ENCODE measurements at places on chromosomes 1 and 21.

GRCh38 chr1:181151378-181152326 lies 63.2 kb downstream of the IER5 start:
- DNase-seq: no peak

DNA sequence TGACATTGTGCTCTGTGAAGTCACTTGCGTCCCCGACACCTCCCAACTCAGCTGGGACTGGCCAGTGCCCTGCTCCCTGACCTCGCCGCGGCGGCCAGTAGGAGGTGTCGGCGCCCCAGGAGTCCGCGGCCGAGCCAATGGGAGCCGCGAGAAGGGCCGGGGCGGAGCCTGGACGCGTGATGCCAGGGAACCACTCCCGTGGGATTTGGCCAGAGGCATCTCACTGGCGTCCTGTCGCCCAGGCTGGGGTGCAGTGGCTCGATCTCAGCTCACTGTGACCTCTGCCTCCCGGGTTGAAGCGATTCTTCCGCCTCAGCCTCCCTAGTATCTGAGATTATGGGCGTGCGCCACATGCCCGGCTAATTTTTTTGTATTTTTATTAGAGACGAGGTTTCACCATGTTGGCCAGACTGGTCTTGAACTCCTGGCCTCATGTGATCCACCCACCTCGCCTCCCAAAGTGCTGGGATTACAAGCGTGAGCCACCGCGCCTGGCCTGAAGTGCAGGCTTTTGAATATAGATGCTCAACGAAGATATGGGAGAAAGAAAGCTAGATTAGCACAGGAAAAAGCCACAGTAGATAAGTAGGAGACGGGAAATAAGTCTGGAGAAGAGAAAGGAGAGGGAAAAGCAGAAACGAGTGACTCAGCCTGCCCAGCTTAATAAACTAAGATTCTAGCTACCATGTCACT lies 38.0 kb downstream of the ZBTB8OS start:
- peak; percentile 19 for DNase-seq

- no peak for DNase-seq
These were observed 216.0 kb downstream of the S1PR1 start for GRCh38 chr1:101452825-101453224.

DNA sequence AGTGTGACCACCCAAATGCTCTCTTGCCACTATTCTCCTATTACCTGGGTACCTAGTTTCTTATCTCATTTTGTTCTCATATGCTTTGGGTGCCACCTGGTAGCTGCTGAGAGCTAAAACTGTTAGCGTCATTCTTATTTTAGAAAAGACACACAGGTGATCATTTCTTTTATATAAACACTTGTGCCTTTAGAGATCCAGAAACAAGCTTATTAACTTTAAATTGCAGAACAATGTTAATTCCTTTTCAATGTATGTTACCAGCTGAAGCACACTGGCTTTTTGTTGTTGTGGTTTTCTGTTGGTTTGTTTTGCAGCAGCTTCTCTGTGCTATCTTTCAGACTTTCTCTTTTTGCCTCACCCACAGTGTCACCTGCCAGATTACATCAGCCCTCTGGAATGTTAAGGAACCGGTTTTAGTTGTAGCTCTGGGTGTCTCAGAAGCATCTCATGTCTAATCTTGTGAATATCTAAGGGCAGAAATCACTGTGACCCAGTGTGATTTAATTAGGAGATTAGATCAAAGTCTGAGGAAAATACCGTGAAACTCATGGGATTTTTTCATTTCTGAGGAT lies 43.4 kb upstream of the SLC19A2 start:
- no peak for DNase-seq

DNA sequence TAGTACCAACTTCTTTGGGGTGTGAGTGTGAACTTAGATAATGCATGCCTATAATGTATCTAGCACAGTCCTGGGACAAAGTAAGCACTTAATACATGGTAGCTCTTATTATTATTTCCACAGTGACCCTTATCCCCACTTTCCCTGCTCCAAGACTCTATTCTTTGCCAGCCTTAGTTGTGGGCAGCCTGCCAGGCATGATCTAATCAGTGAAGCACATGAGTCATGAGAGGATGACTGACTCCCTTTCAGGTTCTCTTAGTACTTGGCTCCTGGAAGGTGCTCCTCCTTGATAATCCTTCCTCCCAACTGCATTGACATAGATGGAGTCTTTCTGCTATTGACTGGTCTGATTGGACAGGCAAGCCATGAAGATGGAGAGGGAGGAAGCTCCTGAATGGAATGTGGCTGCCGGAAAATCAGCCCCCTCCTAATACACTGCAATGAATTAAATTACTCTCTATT lies 17.4 kb upstream of the GNG12 start:
- no peak for DNase-seq

DNA sequence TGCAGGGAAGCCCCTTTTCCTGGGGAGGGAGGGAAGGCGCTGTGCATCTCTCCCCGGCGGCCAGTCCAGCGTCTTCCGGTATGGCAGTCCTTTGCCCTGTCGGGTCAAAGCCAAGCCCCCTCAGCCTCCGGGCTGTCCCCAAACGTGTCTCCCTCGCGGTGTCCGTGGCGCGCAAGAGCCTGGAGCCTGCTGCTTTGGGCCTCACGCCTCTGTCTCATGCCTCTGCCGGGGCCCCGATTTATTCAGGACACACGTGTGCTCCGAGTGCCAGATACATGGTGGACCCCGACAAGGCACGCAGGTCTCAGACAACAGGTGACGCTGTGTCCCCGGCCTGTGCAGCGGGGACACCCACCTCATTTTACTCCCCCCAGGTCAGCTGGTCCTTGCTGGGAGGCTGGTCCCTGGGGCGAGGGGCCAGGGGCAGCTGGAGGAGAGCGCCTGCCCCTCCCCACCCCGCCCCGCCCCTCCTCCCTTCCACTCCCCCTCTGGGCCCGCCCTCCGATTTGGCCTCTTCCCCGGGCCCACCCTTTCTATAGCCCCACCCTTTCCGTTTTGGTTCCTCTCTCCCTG lies 176.7 kb downstream of the CAMTA1 start:
- no peak for DNase-seq

- DNase-seq: no peak
These were observed 424.0 kb upstream of the BEND5 start for GRCh38 chr1:49200738-49201137.

- no peak for DNase-seq
These were observed 20.6 kb downstream of the LUZP1 start for GRCh38 chr1:23148084-23148483.

DNA sequence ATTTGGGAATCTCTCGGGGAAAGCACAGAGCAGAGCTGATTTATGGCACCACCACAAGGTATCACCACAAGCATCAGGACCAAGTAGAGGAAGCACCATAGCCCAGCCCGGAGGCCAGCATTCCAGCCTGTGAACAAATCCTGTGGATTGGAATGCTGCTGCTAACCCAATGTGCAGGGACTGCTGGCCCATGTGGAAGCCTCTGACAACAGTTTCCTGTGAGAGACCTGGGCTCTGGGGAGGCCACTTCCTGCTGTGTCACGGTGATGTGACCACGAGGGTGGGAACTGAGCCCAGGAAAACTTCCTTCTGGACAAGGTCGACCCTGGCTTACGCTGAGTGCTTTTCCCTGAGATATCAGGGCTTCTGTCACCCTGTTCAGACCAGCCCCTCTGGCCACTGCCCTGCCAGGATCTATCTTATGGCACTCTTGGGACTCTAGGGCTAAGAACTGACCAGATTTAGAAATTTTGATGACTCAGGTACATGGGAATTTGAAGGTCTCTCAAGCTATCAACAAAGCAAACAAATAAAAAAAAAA lies 88.3 kb upstream of the NGF start:
- no peak for DNase-seq

DNA sequence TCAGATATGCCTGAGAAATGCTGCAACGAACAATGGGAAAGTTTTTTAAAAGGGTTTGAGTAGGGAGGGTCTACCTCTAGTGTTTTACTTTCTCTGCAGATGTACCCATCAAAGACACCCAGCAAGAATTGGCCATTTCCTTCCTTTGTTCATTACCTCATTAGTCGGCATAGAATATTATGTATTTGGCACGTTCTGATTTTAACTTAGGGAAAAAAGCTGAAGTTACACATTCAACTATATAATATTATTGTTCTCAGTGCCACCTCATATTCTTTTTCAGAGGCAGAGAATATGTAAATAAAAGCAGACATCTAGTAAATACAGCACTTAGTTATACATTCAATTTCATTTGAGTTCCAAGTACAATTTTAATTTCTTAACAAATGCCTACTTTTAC lies 83.7 kb upstream of the PPP2R5A start:
- DNase-seq: no peak

DNA sequence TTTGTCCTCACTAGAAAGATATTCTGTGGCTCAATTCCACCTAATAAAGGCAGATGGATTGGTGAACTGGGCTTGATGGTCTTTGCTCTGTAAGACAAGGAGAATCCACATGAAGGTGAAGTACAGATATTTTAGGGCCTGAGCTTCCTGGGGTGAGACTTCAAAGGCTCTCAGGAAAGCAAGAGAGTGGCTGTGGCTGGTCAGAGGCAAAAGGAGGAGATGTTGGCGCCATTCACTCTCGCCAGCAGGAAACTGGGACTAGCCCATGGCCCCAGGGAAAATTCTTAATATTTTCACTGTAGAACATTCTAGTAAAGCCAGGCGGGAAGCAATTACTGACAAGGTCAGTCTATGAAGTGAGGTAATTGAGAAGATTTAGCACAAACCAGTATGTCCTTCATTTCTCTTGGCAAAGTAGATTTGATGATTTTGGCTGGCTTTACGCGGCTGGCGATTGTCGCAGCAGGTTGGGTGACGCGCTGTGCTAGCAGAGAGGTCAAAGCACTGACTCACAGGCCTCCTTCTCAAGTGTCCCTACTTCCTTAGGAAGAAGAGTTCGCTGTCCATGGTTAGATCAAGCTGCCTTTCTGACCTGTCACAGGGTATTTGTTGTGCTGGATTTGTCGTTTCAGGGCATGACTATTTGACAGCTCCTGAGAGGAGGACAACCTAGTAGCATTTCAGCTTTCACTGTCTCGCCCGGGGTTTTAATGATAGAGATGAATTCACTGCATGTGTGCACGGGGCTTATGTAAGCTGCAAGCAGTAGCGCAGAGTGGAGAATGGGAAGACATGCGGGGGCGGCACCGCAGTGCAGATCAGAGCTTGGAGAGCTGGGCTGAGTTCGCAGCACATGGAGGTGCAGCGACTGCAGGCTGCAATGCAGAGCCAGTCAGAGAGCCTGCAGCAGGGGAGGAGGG lies 32.7 kb downstream of the XCL1 start:
- no peak for DNase-seq

- no peak for DNase-seq
These were observed 977.9 kb downstream of the ADGRL2 start for GRCh38 chr1:82778612-82779011.

DNA sequence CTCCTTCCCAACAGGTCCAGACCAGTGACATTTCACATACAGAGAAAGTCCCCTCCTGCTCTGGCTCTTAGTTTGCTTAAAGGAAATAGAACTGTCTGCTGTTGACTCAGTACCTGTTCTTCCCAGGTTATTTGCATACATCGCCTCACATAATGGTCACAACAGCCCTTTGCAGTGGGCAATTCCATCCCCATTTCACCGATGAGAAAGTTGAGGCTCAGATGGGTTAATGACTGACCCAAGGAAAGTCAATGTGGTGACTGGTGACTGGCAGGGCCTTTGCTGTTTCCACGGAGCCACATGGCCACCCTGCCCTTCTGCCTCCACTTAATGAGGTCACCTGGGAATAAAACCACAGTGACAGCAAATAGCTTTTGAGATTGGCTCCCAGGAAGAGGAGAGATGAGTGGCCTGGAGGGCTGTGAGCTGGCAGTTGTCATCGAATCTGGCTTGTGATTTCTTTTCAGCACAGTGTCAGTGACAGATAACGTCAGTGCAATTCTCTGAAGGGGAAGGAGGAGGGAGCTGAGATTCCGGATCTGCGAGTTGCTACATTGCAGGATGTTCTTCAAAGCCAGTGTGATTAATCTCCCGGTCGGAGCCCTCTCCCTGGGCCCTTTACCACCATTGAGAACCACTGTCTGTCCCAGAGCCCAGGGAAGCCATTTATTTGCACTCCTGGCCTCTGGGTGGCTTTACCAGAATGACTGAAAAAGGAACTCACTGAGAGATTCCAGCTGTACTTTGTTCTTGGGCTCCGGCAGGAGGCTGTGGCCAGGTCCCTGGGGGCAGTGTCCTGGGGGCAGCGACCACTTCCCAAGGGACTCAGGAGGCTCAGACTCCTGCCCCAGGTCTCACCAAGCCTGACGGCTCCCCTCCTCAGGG lies 117.2 kb downstream of the CNIH3 start:
- DNase-seq: no peak

GRCh38 chr21:46518983-46519583 lies 60.4 kb downstream of the DIP2A start:
- DNase-seq: no peak

GRCh38 chr1:4668743-4669700 lies 14.6 kb downstream of the AJAP1 start:
- DNase-seq: no peak

GRCh38 chr1:59143133-59143487 lies 153.8 kb upstream of the FGGY start:
- DNase-seq: no peak

DNA sequence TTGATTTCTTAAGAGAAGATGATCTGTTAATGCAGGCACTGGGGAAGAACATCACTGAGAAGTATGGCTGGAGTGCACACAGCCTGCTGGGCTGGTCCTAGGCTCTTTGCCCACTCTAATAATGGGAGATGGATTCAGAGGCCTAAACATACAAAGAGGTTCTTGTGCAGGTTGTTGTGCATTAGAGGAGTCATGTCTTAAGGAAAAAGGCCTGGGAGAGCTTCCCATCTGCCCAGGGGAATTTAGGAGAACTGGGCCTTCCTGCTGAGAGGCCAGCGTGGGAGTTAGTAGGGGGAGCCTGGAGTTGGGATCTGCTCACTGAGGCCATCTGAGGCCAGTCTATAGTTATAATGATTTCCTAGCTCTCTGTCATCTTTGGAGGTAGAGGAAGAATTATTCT lies 126.7 kb downstream of the TLR5 start:
- no peak for DNase-seq

GRCh38 chr1:209456878-209457277 lies 126.6 kb upstream of the CAMK1G start:
- DNase-seq: no peak

GRCh38 chr1:162087574-162087973 lies 18.1 kb downstream of the NOS1AP start:
- DNase-seq: no peak

DNA sequence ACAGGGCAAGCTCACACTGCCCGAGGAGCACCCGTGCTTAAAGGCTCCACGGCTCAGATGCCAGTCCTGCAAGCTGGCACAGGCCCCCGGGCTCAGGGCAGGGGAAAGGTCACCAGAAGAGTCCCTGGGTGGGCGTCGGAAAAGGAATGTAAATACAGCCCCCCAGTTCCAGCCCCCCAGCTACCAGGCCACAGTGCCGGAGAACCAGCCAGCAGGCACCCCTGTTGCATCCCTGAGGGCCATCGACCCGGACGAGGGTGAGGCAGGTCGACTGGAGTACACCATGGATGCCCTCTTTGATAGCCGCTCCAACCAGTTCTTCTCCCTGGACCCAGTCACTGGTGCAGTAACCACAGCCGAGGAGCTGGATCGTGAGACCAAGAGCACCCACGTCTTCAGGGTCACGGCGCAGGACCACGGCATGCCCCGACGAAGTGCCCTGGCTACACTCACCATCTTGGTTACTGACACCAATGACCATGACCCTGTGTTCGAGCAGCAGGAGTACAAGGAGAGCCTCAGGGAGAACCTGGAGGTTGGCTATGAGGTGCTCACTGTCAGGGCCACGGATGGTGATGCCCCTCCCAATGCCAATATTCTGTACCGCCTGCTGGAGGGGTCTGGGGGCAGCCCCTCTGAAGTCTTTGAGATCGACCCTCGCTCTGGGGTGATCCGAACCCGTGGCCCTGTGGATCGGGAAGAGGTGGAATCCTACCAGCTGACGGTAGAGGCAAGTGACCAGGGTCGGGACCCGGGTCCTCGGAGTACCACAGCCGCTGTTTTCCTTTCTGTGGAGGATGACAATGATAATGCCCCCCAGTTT lies 1.3 kb downstream of the CELSR2 start:
- no peak for DNase-seq
